ENCODE measurements at places on chromosomes 11 and 22. TPM values are rescaled to one million over a fixed set of nuclear protein-coding genes. Genes with fewer than 3 reads are reported as not detected.

GRCh38 chr11:67267188-67268080 lies 1.2 kb downstream of the GRK2 start:
- peak; percentile 49 for DNase-seq

DNA sequence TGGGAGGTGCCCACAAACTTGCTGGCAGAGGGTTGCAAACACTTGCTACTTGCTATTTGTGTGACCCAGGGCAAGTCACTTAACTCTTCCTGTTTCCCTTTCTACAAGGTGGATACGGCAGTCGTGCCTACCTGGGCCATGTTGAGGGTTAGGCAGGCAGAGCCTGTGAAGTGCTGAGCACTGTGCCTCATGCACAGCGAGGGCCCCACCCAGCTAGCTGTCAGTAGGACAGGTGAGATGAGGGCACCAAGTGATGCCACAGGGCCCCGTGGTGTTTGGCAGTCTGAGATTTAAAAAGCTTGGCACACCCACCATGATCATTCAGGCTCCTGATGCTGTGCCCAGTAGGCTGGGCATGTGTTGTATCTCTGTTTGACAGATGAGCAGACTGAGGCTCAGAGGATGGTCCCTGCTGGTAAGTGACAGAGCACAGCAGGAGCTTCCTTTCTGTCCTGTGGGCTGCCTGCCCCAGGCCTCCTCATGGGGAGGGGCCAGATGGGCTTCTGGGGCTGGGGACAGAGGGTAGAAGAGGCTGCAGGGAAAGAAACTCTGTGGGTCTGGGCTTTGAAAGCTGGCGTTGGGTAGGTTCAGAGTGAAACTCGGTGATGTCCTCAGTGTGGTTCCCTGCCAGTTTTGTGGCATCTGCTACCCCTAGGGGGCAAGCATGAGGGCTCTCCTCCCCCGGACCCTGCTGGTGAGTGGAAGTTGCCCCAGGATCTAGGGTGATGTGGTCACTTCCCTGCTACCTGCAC lies 59.3 kb downstream of the TSPAN18 start:
- no peak for DNase-seq

- no peak for DNase-seq
Measured at GRCh38 chr11:65040520-65040846, 527 bp upstream of the SAC3D1 start.

GRCh38 chr11:118338637-118339061 lies 3.9 kb downstream of the CD3D start:
- DNase-seq = peak; percentile 62

The YAP1 gene
- not detected for total RNA-seq

The TUBA8 gene
- total RNA-seq = 1.2 TPM
